ENCODE measurements at places on chromosomes 12 and 14.

DNA sequence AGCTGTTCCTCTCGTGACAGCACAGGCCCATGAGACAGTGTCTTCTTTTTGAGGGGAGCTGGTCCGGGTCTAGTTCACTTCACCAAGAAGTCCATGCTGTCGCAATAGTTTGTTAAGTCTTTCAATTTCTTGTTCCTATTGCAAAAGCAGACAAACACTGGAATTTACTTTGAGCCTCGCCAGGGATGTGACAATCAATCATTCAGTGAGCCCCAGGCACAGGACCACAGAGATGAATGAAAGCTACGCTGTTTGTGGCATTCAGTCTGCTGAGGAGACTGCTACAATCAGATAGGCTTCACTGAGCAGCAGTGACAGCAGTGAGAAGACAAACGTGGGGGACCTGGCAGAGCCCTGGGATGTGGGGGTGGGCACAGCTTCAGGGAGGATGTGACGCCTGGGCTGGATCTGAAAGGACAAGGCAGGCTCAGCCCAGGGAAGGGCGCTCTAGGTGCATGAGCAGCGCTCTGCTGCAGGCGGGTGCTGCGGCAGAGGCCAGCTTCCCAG is 35.5 kb downstream of the TCTN1 start:
- no peak for DNase-seq

DNA sequence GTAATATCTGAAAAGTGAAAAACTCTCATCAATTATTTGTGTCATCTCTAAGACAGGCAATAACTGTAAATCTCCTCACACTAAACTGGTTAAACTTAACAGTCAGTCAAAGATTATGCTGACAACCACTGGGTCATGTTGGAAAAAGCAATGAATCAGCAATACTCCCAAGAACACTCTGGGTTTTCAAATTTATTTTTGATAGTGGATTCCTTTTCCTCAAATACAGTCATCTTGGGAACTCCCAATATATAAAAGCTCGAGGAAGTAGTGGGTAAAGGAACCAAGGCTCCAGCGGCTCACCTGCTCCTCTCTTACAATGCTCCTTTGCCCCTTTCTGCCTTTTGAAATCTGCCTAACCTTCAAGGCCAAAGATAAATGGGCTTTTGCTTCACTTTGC is 70.0 kb downstream of the ARMH4 start:
- DNase-seq = no peak

GRCh38 chr12:27575762-27576118 is 51.7 kb downstream of the PPFIBP1 start:
- DNase-seq = no peak

DNA sequence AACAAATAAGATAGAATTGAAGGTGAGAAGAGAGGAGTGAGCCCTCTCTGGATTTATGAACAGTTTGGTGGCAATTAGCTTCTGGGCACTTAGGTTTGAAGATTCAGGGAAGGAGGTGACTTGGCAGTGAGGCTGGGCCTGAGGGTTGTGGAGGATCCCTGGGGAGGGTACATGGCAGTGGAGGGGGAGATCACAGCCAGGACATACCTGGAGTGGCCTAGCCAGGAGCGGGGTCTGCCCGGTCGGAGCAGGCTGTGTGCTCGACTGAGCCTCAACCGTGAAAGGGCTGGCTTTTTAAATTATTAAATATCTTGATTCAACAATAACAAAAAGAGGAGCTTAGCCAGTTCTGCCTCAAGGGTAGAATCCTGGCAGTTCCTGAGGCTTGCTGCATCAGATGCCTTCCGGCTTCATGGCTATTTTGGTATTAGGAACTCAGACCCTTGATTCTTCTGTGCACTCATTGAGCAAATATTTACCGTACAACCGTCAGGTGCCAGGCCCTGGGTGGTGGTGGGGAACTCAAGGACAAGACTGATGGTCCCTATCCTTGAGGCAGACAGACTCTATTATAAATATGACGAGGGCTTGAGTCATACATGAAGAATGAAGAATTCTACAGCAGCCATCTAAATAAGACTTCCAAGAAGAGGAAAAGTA is 73.4 kb downstream of the SPTB start:
- DNase-seq = no peak

DNA sequence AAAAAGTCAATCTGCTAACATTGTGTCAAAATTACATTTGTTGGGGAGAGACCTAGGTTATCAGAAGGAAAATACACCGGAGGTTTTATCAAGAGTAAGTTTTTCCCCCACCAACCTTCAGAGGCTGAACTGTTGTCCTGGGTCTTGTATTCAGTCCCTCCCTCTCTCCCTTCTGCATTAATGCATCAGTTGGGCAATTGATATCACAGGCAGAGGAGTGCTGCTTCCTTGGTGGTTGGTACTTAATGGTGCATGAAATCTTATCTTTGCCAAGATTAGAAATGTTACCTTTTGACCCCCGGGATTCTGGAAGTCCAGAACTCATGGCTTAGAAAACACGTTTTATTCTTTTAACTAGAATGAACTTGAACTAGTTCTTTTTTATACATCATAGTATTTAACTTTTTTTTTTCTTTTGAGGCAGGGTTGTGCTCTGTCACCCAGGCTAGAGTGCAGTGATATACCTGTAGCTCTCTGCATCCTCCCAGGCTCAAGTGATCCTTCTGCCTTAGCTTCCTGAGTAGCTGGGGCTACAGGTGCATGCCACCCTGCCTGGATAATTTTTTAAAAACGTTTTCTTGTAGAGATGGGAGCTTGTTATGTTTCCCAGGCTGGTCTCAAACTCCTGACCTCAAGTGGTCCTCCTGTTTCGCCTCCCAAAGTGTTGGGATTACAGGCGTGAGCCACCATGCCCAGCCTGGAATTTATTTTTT is 4.9 kb downstream of the PCBP2 start:
- DNase-seq = no peak

- no peak for DNase-seq
Observed at GRCh38 chr12:76402259-76402658, 54.0 kb upstream of the BBS10 start.

- DNase-seq = no peak
Observed at GRCh38 chr12:12823300-12823699, 10.2 kb downstream of the DDX47 start.

DNA sequence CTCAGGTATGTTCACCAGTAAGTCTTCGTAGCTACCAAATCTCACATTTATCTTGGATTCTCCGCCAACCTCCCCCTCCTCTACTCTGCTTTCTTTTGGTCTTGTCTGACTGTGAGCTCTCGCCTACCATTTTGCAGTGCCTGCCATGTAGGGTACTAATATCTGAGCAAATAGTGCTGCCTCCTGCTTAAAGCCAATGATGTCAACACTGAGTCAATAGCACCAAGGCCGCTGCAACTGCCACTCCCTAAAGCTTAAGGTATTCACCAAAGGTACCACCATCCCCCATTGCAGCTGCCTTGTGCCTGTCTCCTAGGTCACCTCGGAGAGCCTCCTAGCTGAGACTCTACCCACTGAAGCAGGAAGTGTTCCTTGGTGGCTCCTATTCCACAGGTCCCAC is 114.8 kb upstream of the FUT8 start:
- DNase-seq = no peak

GRCh38 chr14:24224618-24225071 is 7.5 kb downstream of the NEDD8 start:
- no peak for DNase-seq

DNA sequence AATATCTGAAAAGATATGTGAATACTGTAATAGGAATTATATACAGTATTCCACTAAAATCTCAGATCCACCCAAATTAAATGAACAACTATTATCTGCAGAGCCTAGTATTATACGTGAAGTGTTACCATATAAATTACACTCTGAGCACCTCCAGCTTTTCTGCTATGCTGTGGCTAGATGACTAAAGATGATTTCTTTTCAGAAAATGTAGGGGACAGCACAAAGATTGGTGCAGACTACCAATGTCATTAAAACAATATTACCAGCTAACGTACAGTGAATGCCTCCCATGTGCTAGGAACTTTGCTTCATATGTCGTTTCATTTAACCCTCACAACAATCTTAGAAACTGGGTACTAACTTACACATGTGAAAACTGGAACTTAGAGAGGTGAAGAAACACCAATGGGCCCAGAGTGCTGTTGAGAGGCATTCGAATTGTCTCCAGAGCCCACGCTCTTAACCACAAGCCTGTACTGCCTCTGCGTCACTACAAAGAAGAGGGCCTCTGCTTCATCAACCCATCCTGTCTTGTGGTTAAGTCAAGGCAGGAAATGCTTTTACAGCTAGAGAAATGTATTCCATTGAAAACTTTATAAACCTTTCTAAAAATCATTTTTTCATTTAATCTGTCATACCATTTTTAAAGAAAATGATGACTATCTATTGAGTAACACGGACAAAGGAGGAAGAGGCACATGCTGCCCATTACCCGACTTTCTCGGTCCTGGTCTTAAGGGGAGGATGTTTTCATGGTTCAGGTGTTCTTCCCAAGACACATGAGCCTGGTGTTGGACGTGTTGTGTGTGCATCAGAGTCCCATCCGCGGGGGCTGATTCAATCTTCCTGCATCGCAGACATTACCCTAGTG is 1.3 kb downstream of the GPR65 start:
- DNase-seq = no peak

- no peak for DNase-seq
Observed at GRCh38 chr12:27843714-27844245, 63.7 kb upstream of the MANSC4 start.

DNA sequence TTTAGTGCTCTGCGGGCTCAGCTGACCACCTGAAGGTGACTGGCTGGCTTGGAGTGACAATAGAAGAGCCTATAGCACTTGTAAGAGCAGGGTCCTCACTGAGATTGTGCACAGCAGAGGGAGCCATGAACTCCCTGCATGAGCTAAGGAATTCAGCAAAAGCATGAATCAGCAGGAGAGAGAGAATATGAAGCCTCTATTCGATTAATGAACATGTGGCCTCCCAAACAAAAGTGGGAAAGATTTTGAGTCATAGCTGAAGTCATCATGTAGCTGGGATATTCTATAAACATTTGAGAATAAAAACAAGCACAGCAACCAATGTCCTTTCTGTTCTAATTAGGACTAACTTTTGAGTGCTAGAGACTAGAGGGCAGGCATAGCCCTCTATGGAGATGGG is 626.6 kb downstream of the DIO2 start:
- no peak for DNase-seq

DNA sequence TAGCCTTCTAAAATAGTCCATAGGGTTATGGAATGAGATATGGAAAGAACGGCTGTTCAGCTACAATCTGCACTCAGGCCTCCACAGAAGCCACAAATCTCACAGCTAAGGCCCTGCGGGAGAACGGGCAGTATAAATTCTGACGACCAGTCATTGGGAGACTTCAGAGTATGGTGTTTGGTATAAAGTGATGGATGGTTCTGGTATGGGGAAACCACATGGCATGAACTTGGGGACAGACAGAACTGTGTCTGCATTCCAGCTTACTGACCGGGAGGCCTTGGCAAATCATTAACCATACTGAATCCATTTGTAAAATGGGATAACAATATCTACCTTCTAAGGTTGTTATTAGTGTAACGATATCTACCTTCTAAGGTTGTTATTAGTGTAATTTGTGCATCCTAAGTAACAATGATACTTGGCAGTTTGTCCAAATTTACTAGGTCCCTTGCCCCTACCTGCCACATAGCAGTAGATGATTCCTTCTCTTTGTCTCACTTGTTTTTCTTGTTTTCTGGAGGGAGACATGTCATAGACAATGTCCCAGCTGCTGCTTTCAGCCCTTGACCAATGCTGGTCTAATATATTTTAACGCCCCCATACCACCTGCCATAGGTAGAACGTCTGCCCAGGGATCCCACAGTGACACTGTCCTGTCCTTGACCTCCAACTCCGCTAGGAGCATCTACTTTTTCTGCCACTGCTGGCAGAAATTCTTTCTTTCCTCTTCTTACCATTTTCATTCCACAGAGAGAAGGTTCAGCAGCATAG is 6.8 kb downstream of the CDKL1 start:
- DNase-seq = no peak

- no peak for DNase-seq
Observed at GRCh38 chr12:101694297-101694848, 3.1 kb upstream of the CHPT1 start.

DNA sequence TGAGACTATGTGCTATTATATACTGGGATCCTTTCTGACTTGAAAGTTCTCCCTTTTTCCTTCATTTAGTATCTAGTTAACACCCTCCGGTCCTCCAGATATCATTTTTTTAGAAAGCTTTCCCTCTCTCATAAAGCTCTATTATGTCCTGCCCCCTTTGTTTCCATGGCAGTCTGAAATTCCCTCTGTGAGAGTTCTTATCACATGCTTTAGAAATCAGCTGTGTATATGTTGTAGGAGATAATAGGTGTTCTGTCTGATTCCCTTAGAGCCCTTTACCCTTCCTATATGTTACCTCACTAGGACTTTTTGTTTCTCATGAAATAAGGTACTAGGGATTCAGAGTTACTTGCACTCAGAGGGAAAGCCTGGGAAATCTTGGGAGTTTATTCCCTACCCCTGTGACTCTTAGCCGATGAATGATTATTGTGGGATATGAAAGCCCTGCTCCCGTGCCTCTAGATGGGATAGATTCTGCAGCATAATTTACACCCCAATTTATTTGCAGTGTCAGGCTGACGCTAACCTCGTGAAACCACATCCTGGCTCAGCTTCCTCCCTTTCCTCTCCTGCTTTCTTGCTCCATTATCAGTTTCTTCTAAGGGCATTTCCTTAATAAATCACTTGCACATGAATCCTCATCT is 448.4 kb downstream of the MDGA2 start:
- DNase-seq = no peak

GRCh38 chr12:20272801-20273200 is 95.5 kb upstream of the PDE3A start:
- DNase-seq = no peak

DNA sequence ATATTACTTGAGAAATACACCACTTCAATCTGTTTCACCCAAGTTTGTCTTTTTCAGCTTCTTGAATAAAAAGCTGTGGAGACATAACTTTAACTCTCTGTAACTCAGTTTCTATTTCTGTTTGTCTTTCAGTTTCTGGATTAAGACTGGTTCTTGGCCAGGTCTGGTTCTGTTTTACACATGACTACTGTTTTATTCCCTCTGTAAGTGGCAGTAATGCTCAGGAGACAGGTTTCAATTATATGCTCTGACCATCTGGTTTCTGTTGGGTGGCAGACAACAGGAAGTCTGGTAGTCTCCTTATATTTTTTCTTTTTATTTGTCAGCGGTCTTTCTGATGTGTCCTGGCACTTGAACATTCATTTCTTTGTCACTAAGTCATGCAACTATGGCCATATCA is 102.9 kb downstream of the RPS29 start:
- DNase-seq = no peak

DNA sequence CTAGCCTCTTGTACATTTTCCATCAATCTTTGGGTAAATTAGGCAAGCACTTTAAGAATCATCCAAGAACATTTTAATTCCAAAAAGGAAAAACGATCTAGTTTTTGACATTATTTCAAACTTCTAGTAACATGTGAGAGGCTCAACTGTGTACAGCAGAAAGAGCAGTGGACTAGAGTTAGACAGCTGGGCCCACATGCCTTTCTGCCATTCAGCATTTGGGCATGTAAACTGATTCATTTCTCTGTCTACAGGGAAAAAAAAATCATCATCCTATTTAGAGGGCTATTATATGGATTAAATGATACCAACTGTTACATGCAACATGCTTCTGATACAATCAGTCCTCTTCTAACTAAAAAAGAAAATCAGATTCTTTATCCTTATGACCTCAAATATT is 17.7 kb downstream of the ATP2B1 start:
- DNase-seq = no peak

Data from NCI-H1105 treated with DMSO at 0.1 percent for 48 hours (cell line).